ENCODE measurements at places on chromosomes 7 and 10.
A peak's percentile ranks its signal among the peaks of the same experiment; 100 is the strongest.

DNA sequence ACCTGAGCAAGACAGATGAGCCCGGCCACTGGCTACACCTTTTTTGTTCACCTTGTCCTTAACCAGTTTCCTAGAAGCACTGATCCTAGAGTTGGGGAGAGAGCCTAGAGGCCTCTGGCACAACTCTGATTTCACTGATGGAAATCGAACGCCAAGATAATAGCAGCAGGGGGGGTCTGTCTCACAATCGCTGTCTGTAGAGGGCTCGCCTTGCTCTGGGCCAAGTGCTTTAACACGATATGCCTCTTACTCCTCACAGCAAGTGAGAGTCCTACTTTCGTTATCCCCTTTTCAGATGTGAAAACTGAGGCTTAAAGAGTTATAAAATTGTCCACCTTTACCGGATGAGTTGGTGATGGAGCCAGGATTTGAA lies 472 bp downstream of the RASSF4 start:
- no peak for DNase-seq
- H3K4me3 ChIP-seq: peak overlapping the region; percentile 78
- no peaks in the 10 kb centered on the region for H3K27me3 ChIP-seq
- H3K4me1 ChIP-seq: peaks cover 45% of the 10 kb centered on the region

DNA sequence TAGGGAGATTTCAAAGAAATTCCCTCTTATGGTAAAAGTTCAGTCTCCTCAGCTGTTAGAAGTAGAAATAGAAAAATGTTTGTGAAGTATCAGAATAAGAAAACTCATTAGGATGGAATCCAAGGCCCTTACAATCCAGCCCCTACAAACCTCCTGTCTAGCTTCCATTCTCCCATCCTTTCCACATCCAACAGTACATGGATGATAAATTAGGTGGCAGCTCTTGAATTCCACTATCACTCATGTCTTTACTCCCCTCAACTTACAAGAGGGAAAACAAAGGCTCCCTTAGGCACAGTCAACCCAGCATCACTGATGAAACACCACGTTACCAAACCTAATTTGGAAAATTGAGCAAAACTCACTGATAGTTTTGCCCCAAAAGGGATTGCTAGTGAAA lies 23.0 kb downstream of the FAM13C start:
- H3K27me3 ChIP-seq: no peaks in the 10 kb centered on the region
- H3K27ac ChIP-seq: no peak overlapping the region
- H3K4me1 ChIP-seq: no peaks in the 10 kb centered on the region
- no peak for DNase-seq
- H3K4me3 ChIP-seq: no peak overlapping the region

- DNase-seq: no peak
- H3K27me3 ChIP-seq: no peaks in the 10 kb centered on the region
- H3K4me3 ChIP-seq: no peak overlapping the region
- no peaks in the 10 kb centered on the region for H3K36me3 ChIP-seq
- no peaks in the 10 kb centered on the region for H3K4me1 ChIP-seq
Measured at GRCh38 chr7:117665368-117665767, 185.5 kb downstream of the CFTR start.

GRCh38 chr7:5629941-5630340 lies 151.5 kb downstream of the RNF216 start:
- H3K4me3 ChIP-seq: no peak overlapping the region
- H3K4me1 ChIP-seq: no peaks in the 10 kb centered on the region
- H3K27me3 ChIP-seq: no peaks in the 10 kb centered on the region
- H3K27ac ChIP-seq: no peak overlapping the region

DNA sequence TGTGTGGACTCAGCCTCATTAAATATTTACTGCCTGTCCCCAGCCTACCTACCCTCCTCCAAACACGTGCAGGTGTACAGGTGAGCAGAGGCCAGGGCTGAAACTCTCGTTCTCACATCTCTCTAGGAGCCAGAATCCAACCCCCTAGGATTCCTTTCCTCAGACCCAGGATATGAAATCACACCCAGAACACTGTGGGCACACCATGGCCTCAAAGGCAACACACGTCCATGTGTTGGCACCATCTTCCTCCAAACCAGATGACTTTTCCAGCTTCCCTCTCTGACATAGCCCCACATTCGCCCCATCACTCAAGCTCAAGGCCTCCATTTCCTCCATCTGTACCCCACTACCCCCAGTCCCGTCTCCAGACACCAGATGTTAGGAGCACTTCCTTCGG lies 51.8 kb upstream of the DUSP5 start:
- no peak overlapping the region for H3K4me3 ChIP-seq
- H3K27me3 ChIP-seq: no peaks in the 10 kb centered on the region
- no peaks in the 10 kb centered on the region for H3K4me1 ChIP-seq
- H3K36me3 ChIP-seq: no peaks in the 10 kb centered on the region

DNA sequence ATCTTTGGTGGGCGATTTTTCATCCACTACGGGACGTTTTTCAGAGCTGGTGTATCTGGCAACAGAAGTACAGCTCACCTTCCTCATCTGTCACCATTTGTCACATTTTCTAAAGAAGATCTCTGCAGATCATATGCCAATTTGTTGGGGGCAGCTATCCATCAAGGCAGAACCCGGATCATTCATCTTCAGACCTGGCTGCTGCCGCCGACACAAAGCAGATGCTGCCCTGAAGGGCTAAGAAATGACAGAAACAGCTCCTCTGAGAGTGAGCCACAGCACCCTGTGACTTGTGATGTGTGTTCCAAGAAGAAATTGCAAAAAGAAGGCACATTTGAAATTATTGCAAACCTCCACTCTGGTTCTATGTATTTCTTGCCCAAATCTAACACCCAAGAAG lies 290.9 kb downstream of the GFRA1 start:
- no peak overlapping the region for H3K4me3 ChIP-seq
- no peaks in the 10 kb centered on the region for H3K27me3 ChIP-seq
- no peak overlapping the region for H3K27ac ChIP-seq
- DNase-seq: no peak
- no peaks in the 10 kb centered on the region for H3K4me1 ChIP-seq
- H3K36me3 ChIP-seq: no peaks in the 10 kb centered on the region
